Mesothelial cell of epicardium (in vitro differentiated cells): ENCODE measurements at places on chromosomes 3 and 15.

- DNase-seq = no peak
Observed at GRCh38 chr3:50299929-50300680, 900 bp upstream of the HYAL3 start.

- no peak for DNase-seq
Observed at GRCh38 chr15:62783303-62783957, 259.1 kb upstream of the TPM1 start.

- no peak for DNase-seq
Observed at GRCh38 chr3:112875561-112875960, 28.9 kb upstream of the CD200R1L start.

DNA sequence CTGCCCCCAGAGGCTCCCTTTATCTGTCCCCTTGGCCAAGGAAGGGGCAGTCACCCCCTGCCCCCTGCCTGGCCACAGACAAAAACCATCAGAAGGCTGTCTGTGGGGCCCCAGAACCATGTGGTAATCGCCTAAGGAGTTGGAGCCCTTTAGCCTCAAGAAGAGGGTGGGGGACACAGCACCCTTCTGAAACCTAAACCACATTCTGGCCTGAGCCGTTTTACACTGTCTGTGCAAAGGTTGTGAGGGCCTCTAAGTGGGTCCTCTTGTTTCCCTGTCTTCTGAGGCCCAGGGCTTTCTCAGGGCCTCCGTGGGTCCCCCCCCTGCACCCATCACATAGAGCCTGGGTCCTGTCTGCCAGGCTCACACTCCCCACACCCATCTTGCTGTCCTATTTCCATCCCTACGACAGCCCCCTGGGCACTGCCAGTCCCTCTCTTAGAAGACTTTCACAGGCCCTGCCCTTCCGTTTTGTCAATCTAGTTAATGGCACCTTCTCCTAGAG, 17.9 kb upstream of the RPUSD3 start:
- DNase-seq = no peak

- DNase-seq = no peak
Observed at GRCh38 chr3:32818970-32819511, 1.2 kb downstream of the TRIM71 start.

GRCh38 chr3:32817558-32818228, at the start of gene TRIM71:
TRIM71 (plus strand) TSS chr3:32817997; CDS start chr3:32818081, 84 bp downstream.
- peak; percentile 47 for DNase-seq

GRCh38 chr3:24318677-24319287, 175.9 kb downstream of the THRB start:
- DNase-seq = no peak

DNA sequence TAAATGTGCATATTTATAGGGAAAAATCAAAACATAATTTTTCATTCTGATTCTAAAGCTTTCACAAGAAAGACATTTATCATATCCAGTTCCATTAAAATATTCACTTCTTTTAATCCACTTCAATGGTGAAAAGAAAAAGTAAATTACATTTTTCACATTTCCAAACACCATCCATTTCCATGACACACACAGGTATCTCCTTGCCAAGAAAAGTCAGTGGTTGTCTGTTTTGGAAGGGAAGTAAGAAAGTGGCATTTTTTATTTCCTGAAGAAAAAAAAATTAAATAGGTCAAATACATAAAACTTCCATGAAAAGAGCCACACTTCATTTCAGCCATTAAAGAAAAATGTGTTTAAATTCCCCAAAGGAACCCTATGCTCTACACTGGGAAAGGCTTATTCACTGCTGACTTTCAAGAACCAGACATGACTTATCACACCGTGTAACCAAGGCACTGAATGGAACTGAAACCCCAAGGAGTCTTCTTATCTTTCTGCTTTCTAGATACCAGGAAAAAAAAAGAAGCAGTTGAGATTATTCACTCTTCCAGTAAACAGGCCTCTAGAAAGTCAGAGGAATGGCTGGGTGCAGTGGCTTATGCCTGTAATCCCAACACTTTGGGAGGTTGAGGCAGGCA, 44.5 kb downstream of the OSBPL10 start:
- no peak for DNase-seq

- no peak for DNase-seq
Observed at GRCh38 chr15:66390678-66391077, 4.0 kb downstream of the MAP2K1 start.

- no peak for DNase-seq
Observed at GRCh38 chr15:89475661-89476060, 20.7 kb downstream of the RHCG start.

GRCh38 chr3:142027300-142027699, 122.0 kb downstream of the TFDP2 start:
- DNase-seq = no peak

DNA sequence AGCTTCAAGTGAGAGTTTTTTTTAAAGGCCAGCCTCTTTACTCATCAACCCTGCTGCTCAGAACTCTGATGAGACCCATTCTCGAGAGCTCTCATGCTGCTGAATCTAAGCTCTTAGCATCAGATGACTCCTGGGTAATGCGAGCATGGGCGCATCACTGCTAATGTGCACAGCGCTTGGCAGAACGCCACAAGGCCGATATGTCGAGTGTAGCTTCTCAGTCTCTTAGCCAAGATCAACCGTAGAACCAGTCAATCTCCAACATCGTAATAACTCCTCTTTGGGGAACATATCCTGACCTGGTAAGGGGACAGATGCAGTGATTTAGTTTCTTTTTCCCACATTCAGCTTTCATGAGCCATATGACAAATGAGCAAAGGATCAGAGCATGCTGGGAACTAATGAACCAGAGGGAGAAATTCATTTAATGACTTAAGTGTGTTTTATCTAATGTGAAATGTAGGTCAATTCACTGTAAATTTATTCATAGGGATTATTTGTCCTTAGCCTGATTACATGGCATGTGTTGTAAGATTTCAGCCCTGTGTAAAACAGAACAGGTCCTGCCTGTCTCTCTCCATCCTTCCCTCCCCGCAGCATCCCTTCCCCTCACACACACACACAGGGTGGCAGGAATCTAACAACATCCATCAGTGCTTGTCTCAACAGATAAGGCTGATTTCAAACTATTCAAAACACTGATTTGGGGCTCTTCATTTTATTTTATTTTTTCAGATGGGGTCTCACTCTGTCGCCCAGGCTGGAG, 195.4 kb upstream of the C2CD4B start:
- no peak for DNase-seq

DNA sequence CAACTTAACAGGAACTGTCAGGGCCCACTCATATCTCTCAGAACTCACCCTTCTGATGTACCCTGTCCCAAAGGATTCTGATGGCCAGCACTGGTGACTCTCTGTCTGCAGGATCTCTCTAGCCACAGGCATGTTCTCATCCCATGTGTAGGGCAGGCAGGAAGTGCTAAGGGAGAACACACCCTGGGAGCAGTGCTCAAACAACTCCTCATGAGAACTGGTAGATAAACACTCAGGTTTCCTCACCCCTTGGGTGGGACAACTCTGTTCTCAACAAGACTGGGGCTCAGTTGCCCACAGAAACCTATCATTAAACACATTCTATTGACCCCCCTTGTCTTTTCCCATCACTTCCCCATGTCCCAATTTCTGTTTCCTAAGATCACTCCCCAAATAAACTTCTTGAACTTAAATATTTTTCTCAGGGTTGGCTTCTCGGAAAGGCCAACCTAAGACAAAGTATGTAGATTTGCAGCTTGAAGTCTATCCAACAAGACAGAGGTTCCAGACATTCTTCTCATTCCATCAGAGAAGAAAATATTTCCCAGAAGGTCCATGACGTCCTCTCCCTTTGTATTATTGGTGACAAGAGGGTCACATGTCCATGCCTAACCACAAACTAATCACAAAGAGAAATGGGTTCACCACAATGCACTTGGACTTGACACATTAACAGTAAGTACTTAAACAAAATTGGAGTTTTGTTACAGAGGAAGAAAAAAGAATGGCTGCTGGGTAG, 276.6 kb upstream of the GADL1 start:
- no peak for DNase-seq

- DNase-seq = no peak
Observed at GRCh38 chr3:188266562-188267274, 112.8 kb downstream of the LPP start.

DNA sequence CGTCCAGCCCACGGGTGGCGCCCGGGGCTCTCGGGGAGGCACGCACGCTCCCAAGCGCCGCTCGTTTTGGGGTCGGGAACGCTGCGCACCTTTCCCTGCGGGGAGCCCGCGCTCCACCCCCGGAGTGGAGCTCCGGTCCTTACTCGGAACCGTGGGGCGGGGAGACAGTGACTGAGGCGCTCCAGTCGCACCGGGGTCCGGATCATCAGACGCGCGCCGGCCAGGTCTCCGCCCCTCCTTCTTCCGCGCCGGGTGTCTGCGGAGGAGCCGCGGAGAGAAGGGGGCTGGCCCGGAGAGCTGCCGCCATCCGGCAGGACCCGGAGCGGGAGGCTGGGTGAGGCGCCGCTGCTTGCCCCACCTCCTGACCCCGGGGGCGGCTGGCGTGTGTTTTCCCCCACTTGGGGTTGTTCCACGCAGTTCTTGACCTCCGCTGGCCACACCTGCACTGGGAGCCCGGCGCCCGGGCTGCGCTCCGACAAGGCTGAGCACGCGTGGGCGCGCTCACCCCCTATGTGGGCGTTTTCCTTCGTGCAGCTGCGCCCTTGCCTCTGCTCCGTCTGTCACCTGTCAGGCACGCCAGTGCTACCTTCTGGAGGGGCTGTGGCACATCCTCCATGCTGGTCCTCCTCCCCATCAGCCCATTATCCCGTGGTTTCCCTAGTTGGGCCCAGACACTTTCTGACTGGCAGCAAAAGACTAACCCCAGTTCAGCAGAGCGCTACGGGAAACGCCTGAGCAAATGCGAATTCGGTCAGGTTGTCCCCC, at the start of gene MCF2L2:
Gene MCF2L2 (minus strand): TSS at position 173 of the 765 bp plus-strand sequence. CDS start 642 bp downstream, outside the sequence.
- DNase-seq = peak; percentile 64

DNA sequence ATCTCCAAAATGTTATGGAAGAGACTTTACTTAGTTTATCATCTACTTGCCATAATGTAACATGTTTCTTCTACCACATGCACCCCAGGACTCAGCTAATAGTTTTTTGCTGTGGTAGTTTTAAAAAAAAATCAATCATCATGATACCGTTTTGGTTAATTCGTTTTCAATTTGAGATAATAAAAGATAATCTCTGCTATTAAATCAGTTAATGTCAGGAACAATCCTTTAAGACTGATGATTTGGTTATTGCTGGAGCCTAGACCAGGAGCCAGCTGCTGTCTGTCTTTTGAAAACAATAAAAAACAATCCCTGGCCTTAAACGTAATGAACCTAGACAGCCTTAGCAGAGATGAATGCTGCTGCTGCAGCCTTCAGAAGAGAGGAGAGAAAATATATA, 403.7 kb downstream of the OXSM start:
- no peak for DNase-seq

DNA sequence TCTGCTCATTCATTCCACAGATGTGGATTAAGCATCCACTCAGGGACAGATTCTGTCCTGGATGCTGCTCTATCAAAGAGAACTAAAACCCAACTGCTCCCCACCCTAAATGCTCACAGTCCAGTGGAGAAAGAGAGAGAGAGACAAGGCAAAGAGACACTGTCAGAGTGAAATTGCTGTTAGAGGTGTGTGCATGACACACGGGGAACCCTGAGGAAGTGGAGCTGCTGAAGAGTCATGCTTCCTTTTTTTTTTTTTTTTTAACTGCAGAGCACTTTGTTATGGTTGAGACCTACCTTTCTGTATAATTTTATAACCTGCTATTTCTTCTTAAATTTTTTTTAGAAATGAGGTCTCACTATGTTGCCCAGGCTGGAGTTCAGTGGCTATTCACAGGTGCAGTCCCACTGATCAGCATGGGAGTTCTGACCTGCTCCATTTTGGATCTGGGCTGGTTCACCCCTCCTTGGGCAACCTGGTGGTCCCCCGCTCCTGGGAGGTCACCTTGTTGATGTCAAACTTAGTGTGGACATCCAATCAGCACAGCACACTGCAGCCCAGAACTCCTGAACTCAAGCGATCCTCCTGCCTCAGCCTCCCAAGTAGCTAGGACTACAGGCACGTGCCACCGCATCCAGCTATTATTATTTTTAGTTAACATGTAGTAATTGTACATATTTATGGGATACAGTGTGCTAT, 18.2 kb upstream of the PSTPIP1 start:
- no peak for DNase-seq

DNA sequence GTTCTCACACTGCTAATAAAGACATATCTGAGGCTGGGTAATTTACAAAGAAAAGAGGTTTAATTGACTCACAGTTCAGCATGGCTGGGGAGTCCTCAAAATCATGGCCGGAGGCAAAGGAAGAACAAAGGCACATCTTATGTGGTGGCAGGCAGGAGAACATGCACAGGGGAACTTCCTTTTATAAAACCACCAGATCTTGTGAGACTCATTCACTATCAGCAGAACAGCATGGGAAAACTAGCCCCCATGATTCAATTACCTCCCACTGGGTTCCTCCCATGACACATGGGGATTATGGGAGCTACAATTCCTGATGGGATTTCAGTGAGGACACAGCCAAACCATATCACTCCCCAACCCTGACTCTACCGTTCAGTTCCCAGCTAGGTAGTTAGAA, 59.7 kb upstream of the MINAR1 start:
- DNase-seq = no peak

GRCh38 chr15:48774484-48774883, 36.4 kb downstream of the CEP152 start:
- DNase-seq = no peak

- DNase-seq = no peak
Observed at GRCh38 chr3:185824051-185825005, 514 bp downstream of the IGF2BP2 start.

GRCh38 chr15:38029736-38030135, 95.3 kb downstream of the TMCO5A start:
- no peak for DNase-seq

DNA sequence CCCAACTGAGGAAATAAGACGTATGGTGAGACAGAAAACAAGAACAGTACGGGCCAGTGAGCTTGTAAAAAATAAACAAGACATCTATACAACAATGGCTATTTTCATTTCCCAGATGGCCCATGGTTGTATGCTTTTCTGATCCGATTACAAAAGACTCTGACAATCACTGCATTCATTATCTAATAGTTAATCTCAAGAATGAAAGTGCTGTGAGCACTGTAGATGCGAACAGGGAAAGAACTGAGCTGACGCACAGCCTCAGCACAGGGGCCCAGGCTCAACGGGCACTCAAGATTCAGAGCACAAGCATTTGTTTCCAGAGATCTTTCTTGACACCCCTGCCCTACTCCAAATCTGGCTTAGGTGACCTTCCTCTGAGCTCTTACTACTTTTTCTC, 6.9 kb downstream of the MTMR10 start:
- DNase-seq = no peak

DNA sequence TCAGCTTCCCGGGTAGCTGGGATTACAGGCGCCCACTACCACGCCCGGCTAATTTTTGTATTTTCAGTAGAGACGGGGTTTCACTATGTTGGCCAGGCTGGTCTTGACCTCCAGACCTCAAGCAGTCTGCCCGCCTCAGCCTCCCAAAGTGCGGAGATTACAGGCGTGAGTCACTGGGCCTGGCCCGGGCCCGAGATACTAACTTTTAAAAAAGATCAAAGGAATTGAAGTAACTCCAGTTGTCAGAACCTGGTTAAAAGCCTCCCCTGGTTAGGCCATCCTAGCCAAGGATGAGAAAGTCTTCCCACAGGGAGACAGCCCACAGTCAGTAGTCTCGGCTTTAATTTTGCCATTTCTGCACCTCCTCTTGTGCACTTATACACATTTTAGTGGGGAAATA, 212.3 kb upstream of the MCTP2 start:
- no peak for DNase-seq
